ENCODE measurements at places on chromosomes 7 and 10. TPM values are rescaled to one million over a fixed set of nuclear protein-coding genes. Genes with fewer than 3 reads are reported as not detected.

ABCB4 gene
- total RNA-seq = not detected

CCDC136 gene
- total RNA-seq = 8.9 TPM

GLRX3 gene
- total RNA-seq = 79.4 TPM

STEAP1B gene
- not detected for total RNA-seq

DNA sequence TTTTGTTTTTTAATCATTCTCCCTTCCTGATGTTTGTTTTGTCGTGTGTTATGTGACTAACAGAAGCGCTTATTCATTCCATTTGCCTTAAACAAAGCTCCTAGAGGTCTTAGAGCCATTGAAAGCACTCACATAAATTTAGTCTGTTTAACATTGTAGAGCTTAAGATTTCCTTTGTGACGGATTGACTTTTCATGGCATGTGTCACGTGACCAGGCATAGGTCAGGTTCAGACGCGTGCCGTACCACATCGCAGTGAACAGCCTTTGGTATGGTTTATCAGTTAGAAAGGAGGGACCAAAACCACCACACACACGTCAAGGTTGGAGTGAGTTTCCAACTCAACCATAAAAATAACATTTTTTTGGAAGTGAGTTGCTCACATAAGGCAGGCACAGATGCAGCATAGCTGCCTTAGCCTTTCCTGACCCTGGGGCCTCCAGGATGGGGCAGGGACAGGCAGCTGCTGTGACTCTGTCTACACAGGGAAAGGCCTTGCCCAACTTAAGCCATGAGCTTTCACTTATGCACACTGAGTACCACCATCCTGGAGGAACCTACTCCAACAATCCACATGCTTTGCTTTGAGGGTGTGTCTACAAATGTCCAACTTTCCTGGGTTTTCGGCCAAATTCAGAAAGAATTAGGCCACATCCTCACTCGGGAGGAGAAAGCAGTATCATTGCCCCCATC lies 55.5 kb downstream of the WDFY4 start:
- no peak overlapping the region for H3K4me3 ChIP-seq
- no peaks in the 10 kb centered on the region for H3K4me1 ChIP-seq
- no peak overlapping the region for H3K27ac ChIP-seq
- H3K27me3 ChIP-seq = peaks cover 6% of the 10 kb centered on the region
- H3K36me3 ChIP-seq = no peaks in the 10 kb centered on the region

Data from activated CD8-positive, alpha-beta T cell treated with anti-CD3 and anti-CD28 coated beads, Interleukin-2, amount 10 ng/mL, durations not matched to agents 7 days and 5 days (primary cell).